ENCODE measurements at places on chromosomes 11 and 22. TPM values are rescaled to one million over a fixed set of nuclear protein-coding genes. Genes with fewer than 3 reads are reported as not detected.

Gene SLC5A12
- not detected for total RNA-seq

Gene HINFP
- total RNA-seq, result 7.8 TPM

Gene RTCB
- total RNA-seq, result 123 TPM

Gene ROM1
- total RNA-seq, result 2.8 TPM
